Renal cortical epithelial cell (primary cell): ENCODE measurements at places on chromosomes 2 and 18.
A peak's percentile ranks its signal among the peaks of the same experiment; 100 is the strongest.

GRCh38 chr2:179538406-179539123 lies 273.9 kb upstream of the SESTD1 start:
- DNase-seq = no peak

- no peak for DNase-seq
Observed at GRCh38 chr2:217090024-217090473, 230.2 kb upstream of the TNP1 start.

DNA sequence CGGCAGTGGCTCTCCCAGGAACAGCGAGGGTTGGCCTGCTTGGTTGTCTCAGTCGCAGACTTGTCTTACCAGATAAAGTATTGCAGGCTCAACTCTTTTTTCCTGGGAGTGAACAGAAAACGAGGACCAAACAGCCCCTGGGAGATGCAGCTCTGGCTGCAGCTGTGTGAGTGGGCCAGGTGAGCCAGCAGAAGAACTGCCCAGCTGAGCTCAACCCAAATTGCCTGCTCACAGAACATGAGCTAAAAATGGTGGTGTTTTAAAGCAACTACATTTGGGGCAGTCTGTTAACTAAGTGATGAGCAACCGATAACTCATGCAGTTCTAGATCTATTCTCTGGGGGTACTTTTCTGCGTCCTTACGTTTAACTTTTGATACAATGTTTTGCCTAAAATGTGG lies 161.1 kb upstream of the SIX3 start:
- no peak for DNase-seq

- peak; percentile 42 for DNase-seq
Observed at GRCh38 chr2:105317937-105318336, 11.6 kb downstream of the TGFBRAP1 start.

- no peak for DNase-seq
Observed at GRCh38 chr2:203973676-203974075, 37.1 kb downstream of the ICOS start.
